ENCODE measurements at places on chromosomes 16 and 17.

- peak; percentile 64 for DNase-seq
These were observed 5.9 kb downstream of the MEOX1 start for GRCh38 chr17:43655693-43656255.

DNA sequence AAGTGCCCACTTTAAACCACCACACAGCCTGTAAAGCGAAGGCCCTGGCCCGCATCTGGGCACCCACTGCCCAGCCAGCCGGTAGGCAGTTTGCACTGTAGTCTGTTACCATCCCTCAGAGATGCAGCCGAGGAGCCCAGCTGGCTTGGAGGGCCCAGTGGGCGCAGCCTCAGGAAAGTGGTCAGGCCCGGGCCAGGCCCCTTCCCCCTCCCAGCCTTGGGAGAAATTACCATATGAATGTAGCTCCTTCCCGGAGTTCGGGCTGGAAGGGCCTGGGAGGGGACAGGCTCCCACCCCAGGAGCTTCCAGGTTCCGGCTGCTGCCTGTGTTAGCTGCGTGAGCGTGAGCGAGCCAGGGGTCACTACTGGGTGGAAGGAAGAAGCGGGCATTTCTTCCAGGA is 325.4 kb downstream of the SEC14L1 start:
- DNase-seq, result no peak

DNA sequence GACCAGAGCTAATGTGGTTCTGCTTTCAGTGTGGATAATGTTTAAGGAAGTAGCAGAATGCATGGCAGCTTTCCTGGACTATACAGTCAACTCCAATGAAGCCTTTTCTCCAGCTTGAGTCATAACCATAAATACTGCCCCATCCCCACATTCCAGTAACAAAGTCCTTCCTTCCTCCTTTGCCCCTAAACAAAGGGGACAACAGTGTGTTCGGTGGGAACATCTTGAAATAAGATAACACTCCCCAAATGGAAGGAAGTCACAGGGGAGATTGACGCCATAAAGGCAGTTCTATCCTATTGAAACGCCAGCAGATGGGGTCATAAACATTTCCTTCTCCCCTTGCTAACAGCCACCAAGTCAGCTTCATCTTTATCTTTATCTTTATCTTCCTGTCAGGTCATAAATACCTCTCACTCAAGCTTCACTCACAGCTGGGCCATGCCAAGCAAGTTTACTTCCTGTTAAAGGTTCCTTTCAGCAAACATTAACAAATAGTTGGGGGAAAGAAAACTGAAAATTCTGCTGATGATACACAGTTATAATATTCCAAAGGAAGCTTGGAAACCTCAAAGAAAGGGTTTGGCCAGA is 136.7 kb downstream of the SNX11 start:
- DNase-seq, result peak; percentile 33

DNA sequence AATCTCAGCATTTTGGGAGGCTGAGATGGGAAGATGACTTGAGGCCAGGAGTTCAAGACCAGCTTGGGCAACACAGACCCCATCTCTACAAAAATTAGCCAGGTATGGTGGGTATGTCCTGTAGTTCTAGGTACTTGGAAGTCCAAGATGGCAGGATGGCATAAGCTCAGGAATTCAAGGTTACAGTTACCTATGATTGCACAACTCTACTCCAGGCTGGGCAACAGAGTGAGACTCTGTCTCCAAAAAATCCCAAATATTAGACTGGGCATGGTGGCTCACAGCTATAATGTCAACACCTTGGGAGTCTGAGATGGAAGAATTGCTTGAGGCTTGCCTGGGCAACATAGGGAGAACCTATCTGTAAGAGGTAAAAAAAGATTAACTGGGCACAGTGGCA is 63.4 kb downstream of the CRLF3 start:
- no peak for DNase-seq

DNA sequence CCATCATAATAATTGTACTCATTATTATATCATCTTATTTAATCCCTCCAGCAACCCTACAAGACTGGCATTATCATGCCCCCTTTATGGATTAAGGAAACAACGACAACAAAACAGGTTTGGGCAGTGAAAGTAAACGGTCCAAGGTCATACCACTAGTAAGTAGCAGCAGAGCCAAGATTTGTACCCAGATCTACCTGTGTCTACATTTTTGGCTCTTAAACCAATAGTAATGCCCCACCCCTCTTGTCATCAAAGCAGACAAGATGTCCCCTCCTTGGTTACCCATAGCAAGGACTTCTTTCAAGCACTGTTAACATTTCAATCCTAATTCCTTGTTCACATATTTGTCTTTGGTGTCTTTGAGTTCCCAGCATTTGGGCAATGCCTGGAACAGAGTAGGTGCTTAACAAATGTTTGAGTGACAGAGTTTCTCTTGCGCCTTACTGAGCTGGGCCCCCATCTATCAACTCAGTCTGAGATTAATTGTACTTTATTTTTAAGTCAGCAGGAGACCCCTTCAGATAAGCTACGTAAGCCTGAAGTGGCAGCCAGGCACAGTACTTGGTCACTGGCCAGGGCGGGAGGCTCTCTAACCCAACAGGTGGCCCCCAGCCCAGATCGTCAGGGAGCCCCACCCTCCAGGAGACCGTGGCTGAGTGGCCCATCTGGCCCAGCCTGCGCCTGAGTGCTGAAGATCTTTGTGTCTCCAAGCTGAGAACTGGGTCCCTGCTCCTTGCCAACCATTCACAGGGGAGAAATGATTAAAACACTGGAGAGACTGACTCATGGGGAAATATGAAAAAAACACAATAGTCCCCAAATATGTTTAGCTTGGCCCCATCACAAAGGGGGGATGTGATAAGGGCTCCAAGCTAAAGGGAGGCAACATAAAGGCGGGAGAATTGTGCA is 75.8 kb downstream of the AXIN2 start:
- no peak for DNase-seq

DNA sequence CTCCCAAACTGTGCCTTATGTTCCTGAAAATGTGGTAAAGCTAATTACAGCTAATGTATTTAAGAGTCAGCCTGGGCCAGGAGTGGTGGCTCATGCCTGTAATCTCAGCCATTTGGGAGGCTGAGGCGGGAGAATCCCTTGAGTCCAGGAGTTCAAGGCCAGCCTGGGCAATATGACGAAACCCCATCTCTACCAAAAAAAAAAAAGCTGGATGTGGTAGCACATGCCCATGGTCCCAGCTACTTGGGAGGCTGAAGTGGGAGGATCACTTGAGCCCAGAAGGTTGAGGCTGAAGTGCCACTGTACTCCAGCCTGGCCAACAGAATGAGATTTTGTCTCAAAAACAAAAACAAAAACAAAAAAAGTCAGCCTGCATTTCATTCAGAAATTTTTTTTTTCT is 33.2 kb upstream of the C17orf78 start:
- no peak for DNase-seq

DNA sequence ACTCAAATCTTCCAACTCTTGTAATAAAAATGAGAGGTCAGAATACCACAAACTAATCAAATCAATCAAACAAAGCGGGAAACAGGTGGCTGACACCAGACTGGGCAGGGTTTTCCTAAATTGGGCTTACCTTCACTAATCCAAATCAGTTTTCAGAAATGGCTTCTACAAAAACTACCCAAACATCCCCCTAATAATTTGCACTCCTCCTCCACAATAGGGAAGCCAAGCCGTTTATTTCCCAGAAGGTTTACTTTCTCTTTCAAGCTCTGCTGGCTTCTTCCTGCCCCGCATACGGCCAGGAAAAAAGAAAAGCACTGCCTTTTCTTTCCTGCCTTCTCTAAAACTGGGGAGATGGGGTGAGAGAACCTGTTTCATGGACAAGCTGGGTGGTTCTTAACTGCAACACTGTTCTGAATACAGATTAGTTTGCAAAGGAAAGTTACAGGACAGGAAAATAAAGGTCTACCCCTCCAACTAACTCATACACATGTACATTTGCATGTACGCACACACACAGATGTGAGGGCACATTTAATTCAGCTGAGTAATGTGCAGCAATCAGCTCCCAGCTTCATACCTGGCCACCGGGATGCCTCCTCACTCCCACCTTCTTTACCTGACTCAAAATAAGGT is 9.2 kb downstream of the STAT3 start:
- DNase-seq, result peak; percentile 52

GRCh38 chr16:2897110-2897509 is 14.1 kb downstream of the FLYWCH2 start:
- DNase-seq, result no peak

DNA sequence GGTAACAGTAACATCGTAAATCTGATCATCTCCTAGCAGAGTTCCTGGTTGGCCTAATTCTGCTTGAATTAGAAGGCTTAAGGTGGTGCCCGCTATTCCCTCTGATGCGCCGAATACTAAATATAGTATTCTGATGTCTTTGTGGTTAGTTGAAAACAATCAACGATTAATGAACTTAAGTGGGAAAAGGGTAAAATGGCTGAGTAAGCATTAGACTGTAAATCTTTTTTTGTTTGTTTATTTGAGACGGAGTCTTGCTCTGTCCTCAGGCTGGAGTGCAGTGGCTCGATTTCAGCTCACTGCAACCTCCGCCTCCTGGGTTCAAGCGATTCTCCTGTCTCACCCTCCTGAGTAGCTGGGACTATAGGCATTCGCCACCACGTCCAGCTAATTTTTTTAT is 13.4 kb downstream of the OR2C1 start:
- no peak for DNase-seq

All from hematopoietic multipotent progenitor cell treated with erythropoietin and hydrocortisone succinate and interleukin-3 and kit ligand, for 4 days (in vitro differentiated cells).